ENCODE measurements at places on chromosomes 1 and 21.
A peak's percentile ranks its signal among the peaks of the same experiment; 100 is the strongest.

- DNase-seq, result no peak
Measured at GRCh38 chr1:119737040-119737682, 25.4 kb downstream of the PHGDH start.

GRCh38 chr1:29392036-29392435 lies 155.7 kb downstream of the PTPRU start:
- no peak for DNase-seq

DNA sequence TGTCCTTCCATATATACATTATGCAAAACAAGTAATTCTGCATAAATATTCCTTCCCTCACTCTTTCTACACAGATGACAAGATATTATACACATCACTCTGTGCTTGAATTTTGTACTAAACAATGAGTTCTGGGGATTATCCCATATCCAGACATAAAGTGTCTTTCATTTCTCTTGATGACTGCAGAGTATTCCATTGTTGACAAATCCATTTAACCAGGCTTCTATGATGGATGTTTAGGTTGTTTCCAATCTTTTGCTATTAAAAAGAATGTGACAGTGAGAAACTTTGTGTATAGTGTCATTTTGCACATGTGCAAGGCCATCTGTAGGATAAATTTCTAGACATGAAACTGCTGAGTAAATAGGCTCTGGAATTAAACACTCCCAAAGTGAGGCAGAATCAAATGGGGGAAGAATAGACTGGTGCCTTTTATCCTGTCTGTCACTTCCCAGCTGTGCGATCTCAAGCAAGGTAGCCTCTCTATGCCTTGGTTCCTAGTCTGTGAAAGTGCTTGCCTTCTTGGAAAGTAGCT lies 29.9 kb upstream of the ATP2B4 start:
- DNase-seq, result no peak

DNA sequence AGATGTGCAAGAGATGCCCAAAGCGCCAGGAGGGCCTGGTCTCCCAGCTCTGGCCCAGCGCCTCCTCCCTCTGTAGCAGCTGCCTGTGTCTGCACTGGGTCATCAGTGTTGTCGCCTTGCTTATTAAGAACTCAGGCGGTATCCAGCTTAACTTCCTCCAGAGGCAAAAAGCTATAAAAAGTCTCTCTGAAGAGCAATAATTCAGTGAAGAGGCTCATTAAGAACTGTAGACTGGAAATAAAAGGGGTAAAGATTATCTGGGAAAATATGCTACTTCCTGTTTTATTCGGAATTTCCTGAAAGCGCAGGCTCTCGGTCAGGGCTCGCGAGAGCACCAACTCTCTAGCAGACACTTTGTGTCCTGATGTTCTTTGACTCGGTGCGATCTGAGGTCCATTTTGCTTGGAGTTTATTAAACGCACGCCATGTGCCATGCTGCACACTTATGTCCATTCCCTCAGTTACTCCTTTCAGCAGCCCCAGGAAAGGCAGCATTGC lies 70.4 kb downstream of the MRPS6 start:
- DNase-seq, result no peak

GRCh38 chr1:246420300-246420699 lies 86.8 kb downstream of the SMYD3 start:
- no peak for DNase-seq

- no peak for DNase-seq
Measured at GRCh38 chr1:197663162-197663953, 111.9 kb downstream of the DENND1B start.

GRCh38 chr1:115454837-115455511 lies 116.9 kb upstream of the NGF start:
- DNase-seq, result no peak

- DNase-seq, result peak; percentile 2
Measured at GRCh38 chr1:214823311-214824117, 220.5 kb downstream of the CENPF start.

GRCh38 chr1:96364576-96364975 lies 357.0 kb upstream of the PTBP2 start:
- DNase-seq, result no peak

DNA sequence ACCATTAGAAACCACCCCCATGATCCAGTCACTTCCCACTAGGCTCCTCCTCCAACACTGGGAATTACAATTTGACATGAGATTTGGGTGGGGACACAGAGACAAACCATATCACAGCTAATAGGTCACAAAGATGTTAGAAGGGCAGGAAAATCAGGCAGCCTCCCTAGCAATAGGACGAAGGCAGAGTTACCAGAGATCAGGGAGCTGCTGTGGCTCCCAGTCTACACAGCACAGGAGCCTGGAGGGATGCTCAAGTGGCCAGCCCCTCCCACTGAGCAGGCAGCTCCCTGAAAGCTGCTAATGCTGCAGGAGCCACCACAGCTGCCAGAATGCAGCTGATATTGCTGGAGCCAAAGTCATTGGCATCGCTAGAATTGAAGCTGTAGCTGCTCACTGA lies 51.0 kb downstream of the CR1L start:
- DNase-seq, result no peak

- DNase-seq, result no peak
Measured at GRCh38 chr1:108896146-108897145, 19.7 kb downstream of the GPSM2 start.

DNA sequence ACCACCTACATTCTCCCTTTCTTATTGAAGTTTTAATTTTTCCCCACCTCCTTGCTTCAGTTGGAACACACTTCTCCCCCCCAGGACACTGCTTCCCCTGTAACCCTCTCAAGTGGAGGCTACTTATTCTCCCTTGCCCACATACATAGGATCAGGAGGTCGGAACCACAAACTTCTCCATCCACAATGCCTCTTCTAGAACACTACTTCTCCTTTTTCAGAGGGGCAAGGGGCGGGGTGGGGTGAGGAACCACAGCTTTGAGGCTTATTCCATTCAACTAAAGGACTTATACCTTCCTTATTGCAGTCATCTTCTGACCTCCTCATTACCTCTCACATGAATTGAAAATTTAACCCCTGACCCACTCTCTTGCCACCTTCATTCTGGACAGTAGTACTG lies 81.3 kb downstream of the NEK7 start:
- no peak for DNase-seq

- no peak for DNase-seq
Measured at GRCh38 chr1:91059157-91059556, 37.3 kb upstream of the ZNF644 start.

GRCh38 chr1:147494998-147495580 lies 46.2 kb upstream of the BCL9 start:
- peak; percentile 77 for DNase-seq

DNA sequence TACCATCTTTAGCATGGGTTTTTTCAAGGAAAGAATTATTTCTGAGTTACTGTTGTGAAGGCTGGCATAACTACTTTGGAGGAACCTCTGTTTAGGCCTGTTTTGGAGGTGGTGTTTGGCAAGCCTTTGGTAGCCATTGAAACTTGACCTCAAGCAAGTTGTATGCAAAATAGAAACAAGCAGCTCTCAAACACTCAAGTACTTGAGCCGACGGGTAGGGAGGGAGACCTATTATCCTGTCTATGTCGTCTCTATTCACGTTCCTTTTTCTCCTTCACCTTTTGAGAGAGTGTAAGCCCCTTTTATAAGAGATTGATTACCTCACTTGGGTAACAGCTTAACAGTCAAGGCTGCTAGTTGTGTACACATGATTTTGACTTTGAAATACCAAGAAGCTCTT lies 878.3 kb upstream of the CXADR start:
- no peak for DNase-seq

- no peak for DNase-seq
Measured at GRCh38 chr1:20192364-20192763, 6.0 kb upstream of the PLA2G2C start.

- DNase-seq, result no peak
Measured at GRCh38 chr1:111852261-111852721, 96.6 kb downstream of the DDX20 start.

GRCh38 chr1:156101880-156102279 lies 12.6 kb upstream of the LMNA start:
- DNase-seq, result no peak

DNA sequence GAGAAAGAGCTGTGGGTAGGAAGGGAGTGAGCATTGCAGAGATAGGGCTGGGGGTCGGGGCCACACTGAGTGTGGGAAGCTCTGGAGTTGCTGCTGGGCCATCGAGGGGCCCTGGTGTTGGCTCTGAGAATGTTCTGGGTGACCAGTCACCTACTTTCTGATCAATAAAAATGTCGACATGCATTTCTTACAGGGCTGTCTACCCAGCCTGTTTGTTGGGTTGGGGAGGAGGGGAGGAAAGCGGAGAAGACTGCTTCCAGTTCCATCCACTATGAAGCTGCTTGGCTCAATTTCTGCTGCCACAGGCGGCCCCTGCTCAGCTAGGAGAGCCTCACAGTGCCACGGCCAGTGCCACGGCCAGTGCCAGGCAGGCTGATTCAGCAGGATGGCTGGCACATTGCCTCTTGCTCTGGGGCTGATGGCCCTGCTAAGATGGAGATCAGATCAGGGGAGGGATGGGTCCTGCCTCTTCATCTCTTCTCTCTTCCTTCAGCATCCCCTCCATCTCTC lies 3.0 kb upstream of the PADI3 start:
- no peak for DNase-seq

DNA sequence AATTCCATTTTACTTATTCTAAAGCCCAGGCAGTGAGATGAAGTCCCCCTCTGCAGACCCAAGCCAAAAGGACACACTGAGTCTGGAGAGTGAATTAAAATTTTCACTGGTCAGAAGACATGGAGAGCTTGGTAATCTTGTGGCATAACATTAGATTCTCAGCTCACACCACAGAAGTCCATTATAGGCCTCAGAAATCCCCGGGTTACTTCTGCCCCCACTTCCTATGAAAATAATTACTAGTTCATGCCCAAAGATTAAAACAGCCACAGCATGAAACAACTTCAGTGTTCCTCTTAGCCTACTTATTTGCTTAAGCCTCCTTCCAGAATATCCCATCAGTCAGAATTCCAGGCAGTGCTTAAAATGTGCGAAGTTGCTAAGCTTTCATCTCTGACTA lies 123.3 kb downstream of the ZC3H11B start:
- no peak for DNase-seq

- DNase-seq, result no peak
Measured at GRCh38 chr1:22975694-22976093, 3.0 kb upstream of the LACTBL1 start.

DNA sequence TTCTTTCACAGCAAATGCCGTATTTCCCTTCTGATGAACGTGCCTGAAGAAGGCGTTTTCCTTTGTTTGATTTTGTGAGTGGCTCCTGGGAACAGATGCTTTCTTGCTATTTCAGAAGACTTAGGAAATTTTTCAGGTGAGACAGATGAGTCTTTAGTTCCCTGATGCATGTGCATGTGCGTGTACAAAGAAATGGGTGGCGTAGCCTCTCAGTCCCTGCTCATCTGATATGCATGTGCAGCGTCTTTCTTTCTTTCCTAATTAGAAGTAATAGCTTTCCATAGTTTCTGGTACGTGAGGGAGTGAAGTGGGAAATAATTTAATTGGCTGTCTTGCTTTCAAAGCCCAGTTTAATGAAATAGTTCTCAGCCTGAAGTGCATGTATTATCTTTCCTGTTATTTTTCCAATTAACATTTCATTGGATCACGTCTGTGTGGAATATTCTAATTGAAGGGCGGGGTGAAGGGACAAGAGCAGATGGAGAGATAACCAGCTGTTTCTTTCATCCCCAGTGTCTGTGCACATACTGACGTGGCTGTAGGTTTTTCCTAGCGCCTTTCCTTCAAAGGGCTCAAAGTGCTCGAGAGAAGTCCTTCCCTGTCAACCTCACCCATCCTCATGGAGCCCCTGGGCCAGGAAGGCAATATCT lies 104.3 kb downstream of the FAM78B start:
- DNase-seq, result no peak

- no peak for DNase-seq
Measured at GRCh38 chr1:232335261-232335660, 294.7 kb downstream of the SIPA1L2 start.

GRCh38 chr1:245683676-245684075 lies 528.9 kb downstream of the KIF26B start:
- no peak for DNase-seq

GRCh38 chr1:232690285-232690935 lies 60.5 kb upstream of the SIPA1L2 start:
- no peak for DNase-seq

GRCh38 chr1:40344597-40344996 lies 27.5 kb upstream of the COL9A2 start:
- no peak for DNase-seq

DNA sequence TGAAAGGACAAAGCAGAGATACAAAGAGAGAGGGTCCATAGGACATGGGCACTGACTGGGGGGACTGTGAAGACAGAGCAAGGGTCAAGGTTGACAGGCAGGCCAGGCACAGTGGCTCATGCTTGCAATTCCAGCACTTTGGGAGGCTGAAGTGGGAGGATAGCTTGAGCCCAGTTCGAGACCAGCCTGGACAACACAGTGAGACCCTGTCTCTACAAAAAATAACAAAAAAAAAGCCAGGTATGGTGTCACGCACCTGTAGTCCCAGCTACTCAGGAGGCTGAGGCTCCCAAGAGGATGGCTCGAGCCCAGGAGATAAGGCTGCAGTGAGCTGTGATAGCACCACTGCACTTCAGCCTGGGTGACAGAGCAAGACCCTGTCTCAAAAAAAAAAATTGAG lies 4.4 kb downstream of the CASP9 start:
- DNase-seq, result no peak

DNA sequence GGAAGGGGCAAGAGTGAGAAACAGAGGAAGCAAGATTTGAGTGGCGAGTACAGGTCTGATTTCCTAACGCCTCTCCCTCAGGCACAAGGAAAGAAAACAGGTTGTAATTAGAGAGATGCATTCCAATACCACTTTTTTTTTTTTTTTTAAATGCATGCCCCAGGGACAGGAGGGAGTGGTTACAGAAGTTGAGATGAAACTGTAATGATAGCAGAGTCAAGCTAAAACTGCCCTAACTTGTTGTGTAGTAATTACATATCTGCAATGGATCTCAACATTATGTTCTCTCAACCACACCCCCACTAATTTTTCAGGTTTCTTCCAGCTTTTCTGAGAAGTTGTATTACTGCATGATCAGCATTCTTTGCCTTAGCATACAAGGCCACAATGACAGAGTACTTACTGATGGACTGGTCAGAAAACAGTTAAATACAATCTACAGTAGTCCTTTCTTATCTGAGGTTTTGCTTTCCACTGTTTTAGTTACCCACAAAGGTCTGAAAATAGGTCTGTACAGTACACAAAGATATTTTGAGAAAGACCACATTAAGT lies 5.5 kb downstream of the ETV3 start:
- no peak for DNase-seq

- no peak for DNase-seq
Measured at GRCh38 chr1:45411510-45411899, 71.3 kb upstream of the MUTYH start.

DNA sequence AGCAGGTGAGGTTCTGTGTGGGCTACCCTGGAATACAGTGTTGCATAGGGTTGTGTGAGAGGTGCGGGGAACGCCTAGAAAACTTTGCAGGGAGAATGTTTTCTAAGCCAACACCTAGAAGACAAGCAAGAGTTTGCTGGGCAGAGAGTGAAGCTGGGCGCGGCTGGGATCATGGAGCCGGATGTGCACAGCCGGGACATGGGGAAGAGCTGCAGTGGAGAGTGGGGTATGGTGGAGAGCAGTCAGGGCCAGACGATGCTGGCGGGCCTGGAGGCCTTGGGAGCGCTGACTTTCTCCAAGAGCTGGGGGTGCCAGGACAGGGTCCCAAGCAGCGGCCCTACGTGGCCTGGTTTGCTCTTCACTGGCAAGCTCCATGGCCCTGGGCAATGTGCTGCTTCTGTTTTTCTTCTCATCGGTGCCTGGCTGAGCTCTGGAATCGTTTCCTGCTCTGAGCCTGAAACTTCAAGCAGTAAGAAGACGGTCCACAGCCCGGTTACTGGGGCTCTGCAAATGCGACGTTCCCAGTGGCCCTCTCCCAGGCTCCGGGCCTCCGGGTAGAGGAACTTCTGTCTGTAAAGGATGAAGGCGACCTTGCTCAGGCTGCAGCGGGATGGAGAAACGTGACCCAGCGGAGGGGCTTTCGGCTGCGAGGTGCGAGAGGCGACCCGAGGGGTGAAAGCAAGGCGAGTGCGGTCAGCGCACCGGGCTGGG lies 51.9 kb upstream of the CD34 start:
- DNase-seq, result peak; percentile 35
